Dorsolateral prefrontal cortex (tissue), 122 donors: ENCODE measurements at places on chromosomes 16 and 17.

DNA sequence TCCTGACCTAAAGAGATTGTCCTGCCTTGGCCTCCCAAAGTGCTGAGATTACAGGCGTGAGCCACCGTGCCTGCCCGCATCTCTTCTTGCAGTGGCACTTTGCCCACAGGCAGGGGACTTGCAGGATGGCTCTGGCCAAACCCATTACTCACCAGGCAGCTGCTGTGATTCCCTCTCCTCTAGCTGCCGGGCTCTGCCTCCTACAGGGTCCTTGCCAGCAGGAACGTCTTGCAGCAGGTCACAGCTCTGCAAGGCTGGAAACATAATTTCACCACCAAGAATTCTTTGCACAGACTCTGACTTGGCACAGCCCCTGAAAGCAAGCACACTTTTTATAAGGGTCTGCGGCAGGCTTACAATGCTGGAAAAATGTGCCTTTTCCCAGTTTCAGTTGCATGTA is 20.3 kb downstream of the COX4I1 start:
- DNase-seq, result no peak

DNA sequence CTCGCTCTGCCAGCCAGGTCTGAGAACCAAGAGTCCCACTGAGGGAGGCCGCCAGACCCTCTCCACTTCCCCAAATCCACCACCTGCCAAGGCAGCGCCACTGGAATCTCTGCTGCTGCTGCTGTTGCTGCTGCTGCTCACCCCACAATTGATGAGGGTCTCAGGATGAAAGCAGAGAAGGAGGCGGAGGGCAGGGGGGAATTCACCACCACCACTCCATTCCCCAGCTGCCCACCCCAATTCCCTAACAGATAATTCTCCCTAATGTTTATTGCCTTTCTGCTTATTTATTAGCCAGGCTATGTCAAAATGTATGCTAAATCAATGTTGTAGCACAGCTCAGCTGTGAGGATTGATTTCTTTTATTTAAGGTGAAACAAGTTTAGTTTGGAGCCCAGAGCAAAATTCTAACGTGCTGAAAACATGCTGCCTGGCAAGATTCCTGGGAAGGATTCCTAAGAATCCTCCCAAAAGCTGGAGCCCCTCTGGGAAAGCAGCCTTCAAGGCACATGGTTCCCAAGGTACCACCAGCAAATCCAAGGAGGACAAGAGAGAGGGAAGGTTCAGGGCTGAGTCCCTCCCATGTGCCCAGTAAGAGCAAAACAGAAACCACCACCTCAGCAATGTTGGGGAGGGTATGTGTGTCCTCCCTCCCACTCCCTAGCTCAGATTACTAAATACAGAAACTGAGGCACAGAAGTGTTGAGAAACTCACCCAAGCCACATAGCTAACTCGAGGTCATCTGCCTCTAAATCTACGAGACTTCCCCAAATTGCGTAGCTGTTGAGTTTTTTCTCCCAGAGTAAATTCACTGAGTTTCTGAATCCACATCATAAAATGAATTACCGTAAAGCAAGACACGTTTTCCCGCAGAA is 12.2 kb upstream of the CDH5 start:
- DNase-seq, result no peak

DNA sequence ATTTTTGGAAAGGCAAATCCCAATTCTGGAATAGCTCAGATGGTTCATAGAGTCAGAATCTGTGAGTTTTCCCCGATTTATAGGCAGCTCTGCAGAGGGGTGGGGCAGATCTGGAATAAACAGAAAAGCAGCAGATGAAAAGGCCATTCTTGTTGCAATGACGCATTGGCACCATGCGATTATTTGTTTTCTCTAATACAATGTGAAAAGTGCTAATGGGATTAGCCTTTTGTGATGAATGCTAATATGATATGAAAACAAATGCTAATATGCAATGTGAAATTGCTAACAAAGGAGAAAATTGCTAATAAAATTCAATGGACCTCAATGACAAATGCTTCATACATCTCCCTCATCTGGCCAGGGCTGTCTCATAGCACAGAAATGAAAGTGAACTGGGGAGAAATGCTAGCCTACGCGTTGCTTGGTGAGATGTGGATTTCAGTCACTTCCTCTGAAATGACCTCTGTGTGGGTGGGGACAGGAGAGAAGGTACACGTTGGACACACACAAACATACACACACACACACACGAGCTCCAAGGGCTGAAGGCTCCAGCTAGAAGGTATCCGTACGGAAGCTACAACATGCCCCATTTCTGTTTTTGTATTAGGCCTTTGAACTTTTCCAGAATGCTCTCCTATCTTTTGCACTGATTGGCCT is 394.5 kb downstream of the XYLT1 start:
- no peak for DNase-seq

DNA sequence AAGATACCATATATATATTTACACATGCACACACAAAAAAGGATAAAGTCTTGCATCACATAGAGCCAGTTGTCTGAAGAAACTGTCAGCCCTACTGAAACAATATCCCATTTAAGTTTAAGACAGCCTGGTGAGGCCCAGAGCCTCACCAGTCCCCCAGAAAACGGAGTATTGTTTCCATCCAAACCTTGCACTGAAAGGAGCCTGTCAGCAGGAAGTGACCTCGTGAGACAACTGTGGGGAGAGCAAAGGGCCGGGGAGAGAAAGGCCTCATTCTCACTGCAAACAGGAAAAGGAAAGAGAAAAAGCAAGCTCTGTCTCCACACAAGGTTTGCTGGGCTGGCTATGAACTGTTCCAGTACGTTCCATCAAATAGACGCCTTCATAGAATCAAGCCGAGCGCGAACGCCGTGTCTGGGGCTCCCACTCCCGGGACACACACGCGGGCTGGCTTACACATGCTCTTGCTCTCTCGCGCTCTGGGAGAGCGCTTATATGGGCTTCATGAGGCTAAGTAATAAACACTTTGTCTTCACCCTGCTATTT is 44.4 kb upstream of the ZFHX3 start:
- peak; percentile 40 for DNase-seq

DNA sequence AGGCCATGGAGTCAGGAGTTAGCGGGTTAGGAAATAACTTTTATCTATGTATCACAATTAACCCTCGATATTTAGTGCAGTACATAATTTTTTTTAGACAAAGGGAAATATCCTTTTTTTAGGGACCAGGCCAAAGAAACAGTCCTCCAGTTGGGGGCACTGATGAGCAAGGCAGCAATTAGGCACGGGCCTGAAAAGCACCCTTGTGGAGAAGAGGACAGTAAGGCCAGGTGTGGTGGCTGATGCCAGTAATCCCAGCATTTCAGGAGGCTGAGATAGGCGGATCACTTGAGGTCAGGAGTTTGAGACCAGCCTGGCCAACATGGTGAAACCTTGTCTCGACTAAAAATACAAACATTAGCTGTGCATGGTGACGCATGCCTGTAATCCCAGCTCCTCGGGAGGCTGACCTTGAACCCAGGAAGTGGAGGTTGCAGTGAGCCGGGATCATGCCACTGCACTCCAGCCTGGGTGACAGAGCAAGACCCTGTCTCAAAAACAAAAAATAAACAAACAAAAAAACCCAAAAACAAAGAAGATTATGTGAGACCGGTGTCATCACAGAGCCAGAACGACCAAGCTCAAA is 158.3 kb upstream of the NOL11 start:
- no peak for DNase-seq
